Adrenal gland (tissue), 19 donors: ENCODE measurements at places on chromosomes 2 and 18. TPM values are rescaled to one million over a fixed set of nuclear protein-coding genes. Genes with fewer than 3 reads are reported as not detected.

RPE gene
- 72.0 TPM for total RNA-seq

COLEC11 gene
- 132 TPM for total RNA-seq

RAD51AP2 gene
- not detected for total RNA-seq

ZNF892 gene
- total RNA-seq, result 4.3 TPM

IL18R1 gene
- total RNA-seq, result 5.5 TPM

GDF7 gene
- total RNA-seq, result 1.1 TPM

HJURP gene
- total RNA-seq, result 1.9 TPM

TXNDC2 gene
- 0.25 TPM for total RNA-seq

CSRNP3 gene
- total RNA-seq, result 11.5 TPM

FIGN gene
- total RNA-seq, result 6.3 TPM

CD8B2 gene
- total RNA-seq, result not detected

TEX44 gene
- total RNA-seq, result not detected

MTCL1 gene
- 2.5 TPM for total RNA-seq

CCDC68 gene
- 2.5 TPM for total RNA-seq

NXPH2 gene
- total RNA-seq, result not detected

DLX1 gene
- 0.11 TPM for total RNA-seq

CD28 gene
- total RNA-seq, result 0.26 TPM

MTERF4 gene
- total RNA-seq, result 32.1 TPM

MLPH gene
- total RNA-seq, result not detected

HOXD13 gene
- not detected for total RNA-seq

FBXO15 gene
- 3.9 TPM for total RNA-seq

TYMS gene
- 5.8 TPM for total RNA-seq

ZNF236 gene
- total RNA-seq, result 14.5 TPM

CLHC1 gene
- 12.3 TPM for total RNA-seq

KLHL41 gene
- total RNA-seq, result 0.38 TPM

ASB18 gene
- total RNA-seq, result not detected

GCG gene
- not detected for total RNA-seq

KCNS3 gene
- 1.3 TPM for total RNA-seq

EGR4 gene
- total RNA-seq, result not detected

SFT2D3 gene
- total RNA-seq, result 5.8 TPM

MATN3 gene
- 0.47 TPM for total RNA-seq

KIF3C gene
- 12.2 TPM for total RNA-seq
